Mammary epithelial cell (primary cell): ENCODE measurements at places on chromosomes 7 and 10.

- DNase-seq = no peak
Observed at GRCh38 chr10:15658069-15658702, 61.5 kb downstream of the ITGA8 start.

- DNase-seq = no peak
Observed at GRCh38 chr10:44056206-44056605, 328.7 kb downstream of the CXCL12 start.

DNA sequence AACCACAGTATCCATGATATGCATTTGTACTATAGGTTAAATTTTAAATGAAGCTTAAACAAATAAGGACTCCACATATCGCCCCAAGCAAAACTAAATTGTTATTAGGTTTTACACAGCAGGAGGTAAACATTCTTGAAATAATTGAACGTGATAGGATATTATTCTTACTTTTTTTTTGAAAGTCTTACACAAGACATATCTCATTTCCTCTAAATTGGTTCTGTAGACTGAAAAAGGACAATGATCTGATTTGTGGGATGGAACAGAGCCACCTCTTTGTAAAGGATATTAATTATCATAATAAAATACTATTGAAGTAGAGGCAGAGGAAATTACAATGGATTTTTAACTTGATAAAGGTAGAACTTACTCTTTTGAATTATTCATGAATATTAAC, 155.1 kb upstream of the SEMA3D start:
- DNase-seq = no peak

- DNase-seq = no peak
Observed at GRCh38 chr7:38512291-38512690, 118.9 kb downstream of the AMPH start.

DNA sequence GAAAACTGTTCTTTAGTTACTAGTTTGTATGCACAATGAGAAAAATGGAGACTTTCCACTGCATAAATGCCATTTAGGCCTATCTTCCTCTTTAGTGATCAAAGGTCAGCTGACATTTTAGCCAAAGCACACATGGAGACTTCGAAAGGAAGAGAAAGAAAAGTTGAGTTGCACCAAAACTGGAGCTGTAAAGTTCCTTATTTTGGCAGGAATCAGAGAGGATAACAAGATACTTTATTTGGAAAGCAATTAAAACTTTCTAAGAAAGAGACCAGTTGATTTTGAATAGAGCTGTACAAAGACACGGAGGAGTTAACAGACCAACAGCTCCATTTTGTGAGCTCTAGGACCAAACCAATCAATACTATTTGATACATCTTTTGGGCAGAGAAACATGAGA, 14.2 kb downstream of the ENTPD7 start:
- DNase-seq = no peak

GRCh38 chr7:35463176-35463700, 209.3 kb upstream of the TBX20 start:
- no peak for DNase-seq

GRCh38 chr7:28062197-28062991, 118.2 kb downstream of the JAZF1 start:
- DNase-seq = peak; percentile 32

GRCh38 chr7:44257618-44258422, 57.0 kb downstream of the YKT6 start:
- peak; percentile 66 for DNase-seq

- no peak for DNase-seq
Observed at GRCh38 chr10:1243486-1244234, 187.5 kb downstream of the WDR37 start.

GRCh38 chr7:25083201-25083600, 41.9 kb downstream of the CYCS start:
- DNase-seq = peak; percentile 57

GRCh38 chr10:52729271-52730104, 43.1 kb downstream of the MBL2 start:
- peak; percentile 18 for DNase-seq

GRCh38 chr10:90817128-90817889, 40.5 kb downstream of the HTR7 start:
- DNase-seq = peak; percentile 86

DNA sequence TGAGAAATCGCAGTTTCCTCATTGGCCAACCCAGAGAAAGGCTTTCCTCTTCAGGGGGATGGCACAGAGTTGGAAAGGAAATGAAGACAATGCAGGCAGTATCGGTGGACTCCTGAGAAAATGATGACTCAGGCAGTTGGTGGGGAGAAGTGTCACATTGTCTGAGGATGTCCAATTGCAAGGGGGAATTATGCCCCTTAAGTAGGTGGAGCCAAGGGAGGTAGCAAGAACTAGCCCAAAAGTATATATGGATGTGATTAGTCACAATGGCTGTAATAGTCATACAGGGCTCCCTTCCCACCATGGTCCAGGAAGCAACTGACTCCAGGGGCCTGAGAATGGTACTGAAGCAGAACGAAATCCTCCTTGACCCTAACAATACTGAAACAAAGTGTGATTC, 58.3 kb upstream of the EGFR start:
- peak; percentile 79 for DNase-seq

- peak; percentile 81 for DNase-seq
Observed at GRCh38 chr7:85185424-85186082, 1.3 kb downstream of the SEMA3D start.

DNA sequence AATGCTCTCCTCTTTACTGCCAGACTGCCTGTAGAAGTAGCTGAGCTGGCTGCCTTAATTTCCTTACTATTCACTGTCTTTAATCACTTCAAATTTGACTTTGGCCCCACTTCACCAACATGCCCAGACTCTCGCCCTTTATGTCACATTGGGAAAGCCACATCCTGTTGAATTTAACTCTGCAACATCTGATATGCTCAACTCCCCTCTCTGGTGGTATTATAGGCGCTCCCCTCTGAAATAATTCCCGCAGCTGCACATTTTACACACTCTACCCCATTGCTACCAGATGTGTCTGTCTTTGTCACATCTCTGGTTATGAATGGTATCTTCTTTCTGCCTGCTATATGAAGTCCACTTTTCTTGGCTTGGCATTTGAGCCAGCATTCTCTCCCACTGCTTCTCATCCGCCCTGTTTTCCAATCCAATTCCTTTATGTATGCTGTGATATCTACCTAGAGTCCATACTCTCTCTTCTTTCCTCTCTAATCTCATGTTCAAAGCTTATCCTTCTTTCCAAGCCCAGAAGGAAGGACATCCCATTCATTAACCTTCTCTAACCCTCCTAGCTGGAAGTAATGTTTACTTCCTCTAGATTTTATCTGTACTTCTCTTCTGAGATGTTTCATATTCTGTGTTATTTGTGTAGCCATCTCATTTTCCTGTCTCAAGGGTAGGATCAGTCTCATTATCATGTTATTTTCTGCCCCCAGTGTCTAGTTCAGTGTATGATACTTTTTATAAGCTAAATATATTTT, 134.5 kb downstream of the ST7 start:
- no peak for DNase-seq

- DNase-seq = no peak
Observed at GRCh38 chr10:83817797-83818196, 321.5 kb upstream of the GHITM start.

DNA sequence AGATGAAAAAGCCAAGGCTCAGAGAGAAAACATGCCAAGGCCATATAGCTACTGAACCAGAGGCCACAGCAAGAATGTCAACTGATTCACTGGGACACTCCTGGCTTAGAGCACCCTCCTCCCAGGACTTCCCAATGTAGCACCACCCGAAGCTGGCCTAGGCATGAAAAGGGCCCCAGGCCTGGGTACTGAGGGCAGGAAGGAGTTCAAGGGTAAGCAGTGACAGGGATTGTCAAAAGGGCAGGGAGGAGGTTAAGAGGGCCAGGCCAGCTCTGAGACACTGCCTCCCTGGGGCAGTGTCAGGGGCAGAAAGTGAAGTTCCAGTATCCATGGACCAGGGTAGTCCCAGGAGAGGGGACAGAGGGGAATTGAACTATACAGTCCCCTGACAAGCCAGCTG, 57.8 kb downstream of the FRMPD2 start:
- DNase-seq = no peak

GRCh38 chr7:138825049-138825721, 27.2 kb upstream of the ATP6V0A4 start:
- no peak for DNase-seq

DNA sequence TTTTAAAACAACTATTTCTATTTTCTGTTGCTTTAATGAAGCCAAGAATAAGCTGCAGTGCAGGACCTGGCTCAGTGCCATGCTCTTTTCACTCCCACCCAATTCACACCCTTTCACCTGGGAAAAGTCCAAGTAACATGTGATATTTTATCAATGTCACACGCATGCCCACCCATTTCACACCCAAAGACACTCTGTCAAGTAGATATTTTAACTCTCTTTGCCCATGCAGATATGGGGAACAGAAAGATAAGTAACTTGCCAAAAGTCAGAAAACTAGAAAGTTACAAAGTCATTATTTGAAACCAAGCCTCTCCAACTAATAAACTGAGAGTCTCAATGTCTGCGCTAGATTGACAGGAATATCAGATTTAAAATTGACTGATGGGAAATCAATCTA, 706.7 kb upstream of the PHF14 start:
- no peak for DNase-seq

- peak; percentile 75 for DNase-seq
Observed at GRCh38 chr10:35433851-35434426, 97.6 kb downstream of the CCNY start.

GRCh38 chr7:129947701-129948100, 5.1 kb downstream of the UBE2H start:
- no peak for DNase-seq

GRCh38 chr7:28135315-28135714, 45.3 kb downstream of the JAZF1 start:
- DNase-seq = no peak

DNA sequence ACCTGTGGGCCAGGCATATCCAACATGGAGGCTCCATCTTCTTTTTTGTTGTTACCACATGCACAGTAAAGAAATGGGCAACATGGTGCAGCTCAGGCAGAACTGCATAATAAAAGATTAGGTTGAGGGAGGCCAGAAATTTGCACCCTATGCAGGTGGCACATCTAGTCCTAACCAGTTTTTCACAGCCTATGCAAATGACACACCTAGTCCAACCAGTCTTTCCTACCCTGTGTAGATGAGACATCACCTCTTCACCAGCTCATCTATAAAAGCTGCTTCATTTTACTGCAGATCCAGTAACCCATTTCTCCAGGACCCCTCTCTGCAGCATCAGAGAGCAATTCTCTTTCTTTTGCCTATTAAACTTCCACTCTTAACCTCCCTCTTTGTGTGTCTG, 411.0 kb upstream of the PCDH15 start:
- DNase-seq = no peak
